ENCODE measurements at places on chromosomes 1 and 21.
A peak's percentile ranks its signal among the peaks of the same experiment; 100 is the strongest.

DNA sequence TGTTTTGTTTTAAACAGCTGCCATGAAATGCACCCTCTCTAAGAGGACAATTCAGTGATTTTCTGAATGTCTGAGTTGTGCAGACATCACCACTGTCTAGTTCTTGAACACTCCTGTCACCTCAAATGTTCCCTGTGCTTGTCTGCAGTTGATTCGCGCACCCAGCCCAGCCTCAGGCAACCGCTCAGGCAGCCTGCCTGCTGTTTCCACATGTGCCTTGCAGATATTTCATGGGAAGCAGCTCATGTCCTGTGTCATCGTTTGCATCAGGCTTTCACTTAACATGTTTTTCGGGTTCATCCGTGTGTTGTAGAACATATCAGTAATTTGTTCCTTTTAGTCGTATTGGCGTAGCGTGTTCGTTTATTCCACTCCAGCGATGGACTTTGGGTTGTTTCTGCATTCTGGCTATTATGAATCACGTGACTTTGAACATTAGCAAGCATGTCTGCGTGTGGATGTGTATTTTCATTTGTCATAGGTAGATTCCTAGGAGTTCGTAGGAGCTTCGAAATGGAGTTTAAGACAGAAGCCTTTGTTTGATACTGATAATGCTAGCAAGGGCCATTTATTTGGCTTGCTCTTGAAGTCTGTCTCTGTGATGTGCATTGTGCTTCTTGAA is 12.1 kb downstream of the ADARB1 start:
- DNase-seq, result no peak
- peaks cover 2% of the 10 kb centered on the region for H3K36me3 ChIP-seq
- no peak overlapping the region for H3K27ac ChIP-seq
- no peak overlapping the region for H3K4me3 ChIP-seq

- DNase-seq, result no peak
- no peaks in the 10 kb centered on the region for H3K4me1 ChIP-seq
- H3K27ac ChIP-seq, result no peak overlapping the region
- no peaks in the 10 kb centered on the region for H3K27me3 ChIP-seq
Measured at GRCh38 chr1:6111571-6111970, 65.9 kb downstream of the KCNAB2 start.

DNA sequence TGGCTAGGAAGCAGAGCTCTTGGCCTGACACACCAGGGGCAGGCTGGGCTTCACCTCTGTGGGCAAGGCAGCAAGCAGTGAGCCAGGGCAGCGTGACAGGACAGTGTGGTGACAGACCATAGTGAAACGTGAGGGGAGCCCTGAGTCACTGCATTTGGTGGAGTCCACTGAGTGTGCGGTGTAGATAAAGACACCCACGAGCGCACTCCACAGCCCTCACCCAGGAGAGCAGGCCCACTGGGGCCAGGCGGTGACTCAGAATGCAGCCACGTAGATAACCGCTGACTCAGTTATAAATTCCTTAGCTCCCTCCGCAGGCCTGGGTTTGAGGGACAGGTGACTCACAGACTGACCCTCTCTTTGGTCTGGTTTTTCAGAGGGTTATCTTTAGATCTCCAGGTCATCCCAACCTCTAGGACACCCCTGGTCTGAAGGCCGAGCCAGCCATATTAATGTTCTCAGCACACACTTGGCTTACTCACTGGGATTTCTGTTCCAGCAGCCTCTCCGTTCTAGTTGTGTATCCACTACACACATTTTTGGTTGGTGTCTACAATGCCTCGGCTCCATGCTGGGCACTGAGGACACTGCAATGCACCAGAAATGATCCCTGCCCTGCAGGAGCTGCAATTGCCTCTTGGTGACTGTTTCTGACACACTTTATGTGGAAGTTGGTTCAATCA is 90.2 kb upstream of the TSPAN2 start:
- H3K27ac ChIP-seq, result no peak overlapping the region
- DNase-seq, result no peak
- no peaks in the 10 kb centered on the region for H3K27me3 ChIP-seq
- no peak overlapping the region for H3K4me3 ChIP-seq

- H3K27me3 ChIP-seq, result no peaks in the 10 kb centered on the region
- DNase-seq, result peak; percentile 82
- peak overlapping the region; percentile 40 for H3K4me3 ChIP-seq
- H3K36me3 ChIP-seq, result peaks cover 20% of the 10 kb centered on the region
- H3K4me1 ChIP-seq, result no peaks in the 10 kb centered on the region
- no peak overlapping the region for H3K27ac ChIP-seq
Measured at GRCh38 chr21:45590246-45590725, 48.0 kb upstream of the SLC19A1 start.

DNA sequence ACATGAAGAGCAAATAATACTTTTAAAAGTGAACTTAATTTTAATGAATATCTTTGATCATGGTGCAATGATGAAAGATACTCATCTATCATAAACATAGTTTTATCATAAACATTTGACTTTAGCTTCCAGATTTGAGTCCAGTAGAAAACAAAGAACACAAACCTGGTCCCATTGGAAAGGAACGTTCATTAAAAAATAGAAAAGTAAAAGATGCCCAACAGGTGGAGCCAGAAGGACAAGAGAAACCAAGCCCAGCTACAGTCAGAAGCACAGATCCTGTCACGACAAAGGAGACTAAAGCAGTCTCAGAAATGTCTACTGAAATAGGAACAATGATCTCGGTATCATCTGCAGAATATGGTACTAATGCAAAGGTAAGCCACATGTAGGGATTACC is 55.6 kb upstream of the MYOCOS start:
- no peaks in the 10 kb centered on the region for H3K4me1 ChIP-seq
- no peaks in the 10 kb centered on the region for H3K27me3 ChIP-seq
- no peak overlapping the region for H3K27ac ChIP-seq
- no peak overlapping the region for H3K4me3 ChIP-seq
- no peak for DNase-seq

DNA sequence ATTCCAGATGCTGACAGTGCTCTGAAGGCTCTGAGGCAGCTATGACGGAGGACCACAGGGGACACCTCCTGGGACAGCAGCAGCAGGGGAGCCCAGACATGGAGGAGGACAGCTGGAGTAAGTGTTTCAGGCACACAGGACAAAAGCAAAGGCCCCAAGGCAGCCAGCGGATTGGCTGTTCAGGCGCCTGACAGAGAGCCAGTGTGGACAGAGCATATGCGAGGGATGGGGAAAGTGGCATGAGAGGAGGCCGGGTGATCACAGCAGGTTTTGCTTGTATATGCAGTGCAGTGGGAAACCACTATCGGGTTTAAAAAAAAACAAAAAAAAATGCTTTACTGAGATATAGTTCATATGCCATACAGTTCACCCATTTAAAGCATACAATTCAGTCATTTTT is 19.1 kb downstream of the CHRNB2 start:
- no peak overlapping the region for H3K4me3 ChIP-seq
- no peak for DNase-seq

DNA sequence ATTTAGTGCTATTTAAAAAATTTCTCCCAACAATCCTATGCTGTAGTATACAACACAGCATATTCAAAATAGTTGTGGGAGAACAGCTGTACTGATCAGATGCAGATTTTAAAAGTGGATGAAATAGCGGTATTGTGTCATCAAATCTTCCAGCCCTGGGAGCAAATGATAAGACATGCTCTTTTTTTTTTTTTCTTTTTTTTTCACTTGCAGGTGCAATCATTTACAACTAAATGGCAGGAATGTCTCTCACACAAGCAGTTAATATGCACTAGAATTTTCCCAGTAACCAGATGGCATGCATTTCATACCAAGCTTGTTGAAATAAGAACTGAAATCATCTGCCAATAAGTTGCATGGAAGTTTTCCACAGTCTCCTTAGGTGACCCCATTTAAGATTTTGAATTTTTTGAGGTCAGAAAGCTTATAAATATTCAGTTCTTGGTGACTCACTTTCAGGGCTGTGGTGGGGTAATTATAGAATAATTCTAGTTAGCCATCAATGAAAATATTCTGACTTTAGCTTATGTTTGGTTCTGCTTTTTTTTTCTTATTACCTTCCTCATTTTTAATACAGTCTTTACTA is 623.9 kb upstream of the NR5A2 start:
- no peaks in the 10 kb centered on the region for H3K36me3 ChIP-seq
- no peak overlapping the region for H3K4me3 ChIP-seq
- H3K27ac ChIP-seq, result no peak overlapping the region
- peaks cover 3% of the 10 kb centered on the region for H3K4me1 ChIP-seq

DNA sequence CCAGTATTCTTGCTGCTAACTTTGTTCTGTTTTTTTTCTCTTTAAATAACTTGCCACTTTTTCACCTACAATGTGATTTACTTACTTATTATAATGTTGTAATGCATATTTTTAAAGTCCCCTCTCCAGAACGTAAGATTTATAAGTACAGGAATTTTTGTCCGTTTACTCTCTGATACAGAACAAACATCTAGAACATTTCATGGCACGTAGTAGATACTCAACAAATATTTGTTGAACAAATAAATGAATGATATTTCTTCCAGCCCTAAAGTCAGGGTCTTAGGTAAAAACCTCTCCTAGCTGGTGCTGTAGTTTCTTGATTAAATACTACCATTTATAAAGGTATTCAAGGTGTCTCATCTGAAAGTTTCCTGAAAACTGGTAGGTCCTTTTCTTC is 125.1 kb downstream of the ZBTB18 start:
- H3K36me3 ChIP-seq, result no peaks in the 10 kb centered on the region
- no peak for DNase-seq
- no peak overlapping the region for H3K4me3 ChIP-seq
- peaks cover 6% of the 10 kb centered on the region for H3K4me1 ChIP-seq
- H3K27me3 ChIP-seq, result no peaks in the 10 kb centered on the region

- peak; percentile 86 for DNase-seq
- H3K4me3 ChIP-seq, result peak within 1 kb of the TSS; percentile 81
- no peaks in the 10 kb centered on the region for H3K27me3 ChIP-seq
- H3K36me3 ChIP-seq, result peaks cover 25% of the 10 kb centered on the region
- H3K27ac ChIP-seq, result no peak within 1 kb of the TSS
- H3K4me1 ChIP-seq, result no peaks in the 10 kb centered on the region
Measured at GRCh38 chr1:32200226-32201010, at the start of gene CCDC28B. CCDC28B (plus strand) TSS chr1:32200595; CDS start chr1:32201936, 1,341 bp downstream.

- H3K4me3 ChIP-seq, result no peak overlapping the region
- H3K4me1 ChIP-seq, result no peaks in the 10 kb centered on the region
Measured at GRCh38 chr1:175443332-175443731, 250.8 kb upstream of the KIAA0040 start.

DNA sequence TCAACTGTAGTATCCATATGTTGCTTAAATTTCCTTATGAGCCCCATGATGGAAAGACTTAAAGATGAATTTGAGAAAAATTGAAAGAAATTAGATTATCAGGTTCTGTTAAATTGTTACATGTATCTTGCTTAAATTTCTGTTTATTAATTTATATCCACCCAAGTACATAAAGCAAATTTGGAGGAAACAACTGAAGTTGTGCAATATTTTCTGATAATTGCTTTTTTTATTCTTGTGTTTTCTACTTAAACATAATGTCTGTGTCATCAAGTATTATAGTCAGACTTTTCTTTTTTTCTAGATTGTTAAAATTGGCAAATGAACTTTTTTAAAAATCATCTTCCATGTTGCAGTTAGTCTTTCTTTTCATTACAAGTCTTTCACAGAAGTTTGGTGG is 36.8 kb downstream of the RNF11 start:
- H3K4me1 ChIP-seq, result no peaks in the 10 kb centered on the region
- H3K27me3 ChIP-seq, result no peaks in the 10 kb centered on the region
- H3K36me3 ChIP-seq, result peaks cover 5% of the 10 kb centered on the region

DNA sequence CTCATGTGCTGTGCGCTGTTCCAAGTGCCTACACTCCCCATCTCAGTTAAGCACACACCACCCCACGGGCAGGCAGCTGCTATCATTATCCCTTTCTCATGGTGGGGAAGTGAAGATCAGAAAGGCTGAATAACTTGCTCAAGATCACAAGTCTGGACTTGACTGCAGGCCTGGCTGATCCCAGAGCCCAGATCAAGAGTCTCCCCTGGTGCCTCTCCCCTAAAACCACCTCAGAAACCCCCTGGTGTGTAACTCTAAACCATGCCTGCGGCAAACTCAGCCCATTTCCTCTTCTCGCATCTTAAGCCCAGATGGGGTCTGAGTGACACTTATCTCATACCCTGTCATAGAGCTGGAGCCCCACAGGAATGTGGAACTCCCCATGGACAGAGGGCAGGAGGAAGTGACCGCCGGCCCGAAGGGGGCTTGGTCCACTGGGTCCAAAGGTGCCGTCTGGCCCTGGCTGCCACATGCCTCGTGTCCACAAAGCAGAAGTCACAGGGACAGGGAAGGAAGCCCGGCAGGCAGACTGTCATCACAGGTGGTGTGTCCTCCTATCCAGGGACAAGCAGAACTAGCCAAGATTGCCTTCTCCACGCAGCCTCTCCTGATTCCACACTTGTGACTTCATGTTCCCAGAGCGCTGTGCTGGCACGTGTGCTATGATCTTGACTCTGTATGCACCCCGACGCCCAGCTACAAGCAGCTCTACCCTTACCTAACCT is 92.1 kb downstream of the SYF2 start:
- H3K27ac ChIP-seq, result no peak overlapping the region
- no peak overlapping the region for H3K4me3 ChIP-seq
- H3K36me3 ChIP-seq, result no peaks in the 10 kb centered on the region
- no peaks in the 10 kb centered on the region for H3K27me3 ChIP-seq

DNA sequence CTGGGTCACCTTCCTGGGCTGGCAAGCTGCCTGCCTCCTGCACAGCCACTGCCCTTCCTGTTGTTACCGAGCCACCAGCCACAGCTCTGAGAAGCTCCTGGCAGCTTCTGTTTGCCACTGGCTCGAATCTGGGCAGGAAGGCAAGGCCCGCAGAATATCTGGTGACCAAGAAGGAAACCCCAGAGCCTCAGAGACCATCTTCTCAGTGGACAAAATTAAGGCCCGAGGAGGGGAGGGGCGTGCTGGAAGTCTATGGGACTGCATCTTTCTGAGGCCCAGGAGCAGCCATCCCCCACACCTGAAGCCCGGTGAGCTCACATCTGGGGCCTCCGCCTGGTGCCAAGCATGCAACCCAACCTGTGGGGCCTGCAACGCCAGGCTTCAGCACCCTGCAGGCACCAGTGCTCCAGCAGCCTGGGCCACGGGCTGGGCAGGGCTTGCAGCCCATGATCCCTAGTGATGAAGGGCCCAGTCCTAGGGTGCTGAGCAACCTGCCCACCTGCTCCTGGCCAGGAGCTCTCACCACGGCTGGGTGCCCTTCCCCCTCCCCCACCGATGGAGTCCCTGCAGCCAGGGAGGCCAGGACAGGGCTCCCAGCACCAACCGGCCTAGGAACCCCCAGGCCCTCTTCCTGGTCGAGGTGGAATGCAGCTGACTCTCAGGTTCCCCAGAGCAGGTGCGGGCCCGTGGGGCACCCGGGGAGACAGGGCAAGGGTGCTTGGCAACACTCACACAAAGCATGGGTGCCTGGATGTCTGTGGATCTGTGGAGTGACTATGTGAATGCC is 879 bp downstream of the CPTP start:
- H3K36me3 ChIP-seq, result peaks cover 4% of the 10 kb centered on the region
- no peak overlapping the region for H3K27ac ChIP-seq
- peak overlapping the region; percentile 77 for H3K4me3 ChIP-seq
- H3K27me3 ChIP-seq, result no peaks in the 10 kb centered on the region
- no peak for DNase-seq

GRCh38 chr1:61412601-61413000 is 312.3 kb downstream of the TM2D1 start:
- no peaks in the 10 kb centered on the region for H3K4me1 ChIP-seq
- H3K4me3 ChIP-seq, result no peak overlapping the region
- DNase-seq, result no peak
- no peaks in the 10 kb centered on the region for H3K27me3 ChIP-seq
- no peak overlapping the region for H3K27ac ChIP-seq

- H3K27ac ChIP-seq, result no peak overlapping the region
- peaks cover 2% of the 10 kb centered on the region for H3K4me1 ChIP-seq
- H3K27me3 ChIP-seq, result no peaks in the 10 kb centered on the region
- no peaks in the 10 kb centered on the region for H3K36me3 ChIP-seq
Measured at GRCh38 chr1:33517596-33518250, 45.3 kb downstream of the ZSCAN20 start.

- no peaks in the 10 kb centered on the region for H3K4me1 ChIP-seq
- no peak within 1 kb of the TSS for H3K4me3 ChIP-seq
- no peak for DNase-seq
- H3K36me3 ChIP-seq, result no peaks in the 10 kb centered on the region
Measured at GRCh38 chr21:30166705-30167104, at the start of gene CLDN17. CLDN17 (minus strand) TSS chr21:30166805; CDS start chr21:30166617, 188 bp downstream.
